Mesothelial cell of epicardium (in vitro differentiated cells): ENCODE measurements at places on chromosomes 5 and 9.

- DNase-seq: no peak
Measured at GRCh38 chr9:110640736-110641135, 27.9 kb upstream of the MUSK start.

DNA sequence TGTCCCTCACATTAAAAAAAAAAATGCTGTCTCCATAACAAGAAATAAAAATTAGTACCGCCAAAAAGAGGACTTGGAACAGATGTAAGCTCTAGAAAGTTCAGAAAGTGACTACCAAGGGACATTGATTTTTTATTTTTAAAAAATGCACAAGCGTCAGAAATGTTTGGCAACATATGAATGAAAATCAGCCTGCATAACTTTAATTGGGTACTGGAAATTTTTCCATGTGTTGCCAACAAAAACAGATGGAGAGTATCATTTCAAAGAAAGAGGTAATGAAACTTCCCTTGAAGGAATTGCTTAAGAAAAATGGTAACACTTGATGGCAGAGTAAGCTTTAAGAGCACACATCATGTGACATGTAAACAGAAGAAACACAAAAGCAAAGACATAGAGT lies 47.2 kb downstream of the OR2K2 start:
- DNase-seq: no peak

- DNase-seq: no peak
Measured at GRCh38 chr5:43514471-43514815, 505 bp downstream of the C5orf34 start.

DNA sequence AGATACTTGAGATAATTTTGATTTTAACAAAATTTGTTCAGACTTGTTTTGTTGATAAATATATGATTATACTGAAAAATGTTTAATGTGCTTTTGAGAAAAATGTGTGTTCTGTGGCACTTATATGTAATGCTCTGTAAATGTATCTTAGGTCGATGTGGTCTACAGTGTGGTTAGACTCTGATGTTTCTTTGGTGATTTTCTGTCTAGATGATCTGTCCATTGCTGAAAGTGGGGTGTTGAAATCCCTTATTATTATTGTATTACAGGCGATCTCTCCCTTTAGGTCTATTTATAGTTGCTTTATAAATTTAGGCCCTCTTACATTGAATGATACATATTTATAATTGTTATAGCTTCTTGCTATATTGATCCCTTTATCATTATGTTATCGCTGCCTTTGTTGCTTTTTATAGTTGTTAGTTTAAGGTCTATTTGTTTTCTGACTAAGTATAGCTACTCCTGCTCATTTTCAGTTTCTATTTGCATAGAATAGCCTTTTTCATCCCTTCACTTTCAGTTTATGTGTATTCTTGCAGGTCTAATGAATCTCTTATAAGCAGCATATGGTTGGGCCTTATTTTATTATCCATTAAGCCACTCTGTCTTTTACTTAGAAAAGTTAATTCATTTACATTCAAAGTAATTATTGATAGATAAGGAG lies 124.3 kb downstream of the MRPS30 start:
- no peak for DNase-seq

GRCh38 chr5:10420468-10420867 lies 21.2 kb upstream of the ROPN1L start:
- no peak for DNase-seq

GRCh38 chr5:122736086-122736845 lies 38.6 kb upstream of the SNX2 start:
- DNase-seq: no peak
